ENCODE measurements at places on chromosomes 3 and 15.

GRCh38 chr3:94137377-94137776, 74.5 kb downstream of the NSUN3 start:
- DNase-seq, result no peak

GRCh38 chr3:60309539-60310268, 941.5 kb downstream of the FHIT start:
- DNase-seq, result no peak

- no peak for DNase-seq
These were observed 487.6 kb upstream of the IL12A start for GRCh38 chr3:159501029-159501428.

GRCh38 chr15:63942486-63943365, 103.6 kb downstream of the DAPK2 start:
- no peak for DNase-seq

DNA sequence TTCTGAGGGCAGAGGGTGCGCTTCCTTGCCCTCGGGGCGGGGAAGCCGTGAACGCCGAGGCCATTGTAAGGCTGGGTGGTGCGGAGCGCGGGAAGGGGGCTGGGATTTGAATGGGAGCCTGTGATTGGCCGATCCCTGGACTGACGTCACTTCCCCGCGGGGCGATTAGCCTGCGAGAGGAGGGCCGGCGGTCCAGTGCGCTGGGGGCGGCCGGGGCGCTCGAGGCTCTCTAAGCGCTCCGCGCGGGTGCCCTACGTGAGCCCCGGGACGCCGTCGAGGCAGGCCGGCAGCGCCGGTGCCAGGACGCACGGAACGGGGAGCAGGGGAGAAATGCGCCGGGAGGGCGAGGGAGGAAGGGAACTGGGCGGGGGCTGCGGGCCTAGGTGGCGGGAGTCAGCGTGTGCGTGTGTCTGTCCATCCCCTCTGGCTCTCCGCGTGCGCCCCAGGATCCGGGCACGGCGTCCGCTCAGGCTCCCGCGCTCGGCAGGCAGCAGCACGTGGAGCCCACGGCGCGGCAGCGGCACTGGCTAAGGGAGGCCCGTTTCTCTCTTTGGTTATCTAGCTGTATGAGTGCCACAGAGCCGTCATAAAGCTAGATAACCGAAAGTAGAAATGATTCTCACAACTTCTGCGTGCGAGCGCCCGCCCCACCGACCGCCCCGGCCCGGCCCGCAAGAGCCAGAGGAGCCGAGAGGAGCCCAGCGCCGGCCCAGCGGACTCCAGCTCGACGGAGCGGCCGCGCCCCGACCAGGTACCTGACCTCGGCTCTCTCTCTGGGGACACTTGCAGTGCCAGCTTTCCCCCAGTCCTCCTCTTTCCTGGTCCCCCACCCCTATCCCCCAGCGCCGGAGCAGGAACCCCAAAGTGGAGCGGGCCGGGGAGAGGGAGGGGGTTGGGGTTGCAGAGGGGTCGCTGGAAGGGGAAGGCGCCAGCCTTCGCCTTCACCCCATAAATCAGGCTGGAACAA, 33.1 kb upstream of the POLG start:
- no peak for DNase-seq

DNA sequence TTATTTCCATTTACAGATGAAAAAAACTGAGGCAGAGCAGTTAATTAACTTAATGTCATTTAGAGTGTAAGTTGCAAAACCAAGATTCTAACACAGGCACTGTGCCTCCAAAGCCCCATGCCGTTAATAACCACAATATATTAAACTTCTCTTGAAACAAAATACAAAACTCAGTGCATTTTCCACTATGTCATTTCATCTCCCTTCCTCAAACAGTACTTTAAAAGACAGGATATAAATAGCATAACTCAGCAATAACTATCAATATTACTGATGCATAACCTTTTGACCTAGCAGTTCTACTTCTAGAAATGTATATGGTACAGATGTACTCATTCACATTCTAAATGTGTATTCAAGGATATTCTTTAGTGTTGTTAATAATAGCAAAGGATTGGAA, 5.1 kb upstream of the TASOR start:
- DNase-seq, result no peak

DNA sequence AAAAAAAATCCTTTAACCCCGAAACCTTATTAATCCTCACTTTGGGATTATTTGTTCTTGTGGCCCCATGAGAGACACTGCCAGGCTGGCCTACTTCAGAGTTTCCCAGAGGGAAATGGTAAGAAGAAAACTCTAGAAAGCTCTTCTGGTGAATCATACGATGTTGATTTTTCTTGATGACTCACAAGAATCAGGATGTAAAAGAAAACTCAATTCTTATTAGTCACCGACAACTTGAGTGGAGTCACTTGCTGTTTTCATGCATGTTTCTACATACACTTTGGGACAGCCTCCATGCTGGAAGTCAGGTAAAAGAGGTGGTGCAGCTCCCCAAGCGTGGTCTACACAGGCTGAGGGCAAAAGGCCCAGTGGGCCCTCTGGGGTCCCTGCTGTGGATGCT, 42.8 kb downstream of the MYO5C start:
- no peak for DNase-seq

- no peak for DNase-seq
These were observed 30.5 kb upstream of the GALNT15 start for GRCh38 chr3:16143861-16144447.

DNA sequence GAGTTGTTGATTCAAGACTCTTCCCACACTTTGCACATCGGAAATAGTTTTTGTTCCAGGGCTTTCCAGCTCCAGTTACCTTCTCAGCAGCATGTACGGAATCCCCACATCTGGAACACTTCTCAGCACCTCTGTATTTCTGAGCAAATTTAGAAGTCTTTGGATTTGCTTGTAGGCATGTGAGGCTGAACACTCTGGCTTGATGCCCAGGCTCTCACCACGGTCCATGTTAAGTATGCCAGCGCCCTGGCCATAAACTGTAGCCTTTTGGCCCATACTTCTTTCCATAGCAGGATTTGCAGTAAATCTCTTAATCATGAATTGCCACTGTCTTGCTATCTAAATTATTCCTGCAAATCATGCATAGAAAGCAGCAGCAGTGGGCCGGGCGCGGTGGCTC, 24.4 kb downstream of the ATP2C1 start:
- no peak for DNase-seq

DNA sequence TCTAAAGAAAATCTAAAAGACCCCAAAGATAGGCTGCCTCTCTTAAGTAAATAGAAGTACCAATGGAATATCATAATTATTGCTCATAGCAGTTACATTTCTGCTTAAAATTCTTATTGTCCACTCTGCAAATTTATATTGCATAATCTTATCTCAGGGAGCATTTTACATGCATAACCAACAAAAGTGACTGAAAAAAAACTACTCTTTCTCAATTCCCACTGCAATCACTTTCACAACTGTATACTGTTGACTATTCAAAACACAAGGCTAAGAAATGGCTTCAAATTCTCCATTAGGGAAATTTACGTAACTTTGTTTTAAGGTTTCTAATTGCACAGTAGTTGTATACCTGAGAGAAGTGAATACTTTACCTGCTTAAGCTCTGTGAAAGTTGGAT, 56.3 kb downstream of the HMG20A start:
- no peak for DNase-seq

- DNase-seq, result no peak
These were observed 21.7 kb upstream of the GMNC start for GRCh38 chr3:190883973-190884832.

DNA sequence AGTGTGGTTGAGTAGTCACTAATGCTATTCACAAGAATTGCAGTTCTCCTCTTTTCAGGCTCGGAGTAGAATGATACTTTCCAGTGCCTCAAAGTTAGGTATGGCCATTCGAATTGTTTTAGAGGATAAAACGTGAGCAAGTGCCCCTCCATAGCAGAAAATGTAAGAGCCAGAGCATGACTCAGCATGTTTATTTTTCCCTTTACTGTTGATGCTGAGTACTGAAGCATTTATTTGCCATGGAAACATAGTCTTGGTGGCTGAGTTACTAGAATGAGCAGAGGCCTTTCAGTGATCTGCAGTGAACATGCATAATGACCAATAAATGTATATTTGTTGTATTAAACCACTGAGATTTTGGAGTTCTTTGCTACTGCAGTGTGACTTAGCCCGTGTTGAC, 540.6 kb downstream of the NLGN1 start:
- no peak for DNase-seq

GRCh38 chr3:190378240-190378891, 9.6 kb upstream of the CLDN16 start:
- DNase-seq, result no peak

GRCh38 chr15:78282324-78282723, 17.1 kb downstream of the SKIC8 start:
- DNase-seq, result no peak

GRCh38 chr15:54187325-54187724, 209.1 kb downstream of the UNC13C start:
- DNase-seq, result no peak

DNA sequence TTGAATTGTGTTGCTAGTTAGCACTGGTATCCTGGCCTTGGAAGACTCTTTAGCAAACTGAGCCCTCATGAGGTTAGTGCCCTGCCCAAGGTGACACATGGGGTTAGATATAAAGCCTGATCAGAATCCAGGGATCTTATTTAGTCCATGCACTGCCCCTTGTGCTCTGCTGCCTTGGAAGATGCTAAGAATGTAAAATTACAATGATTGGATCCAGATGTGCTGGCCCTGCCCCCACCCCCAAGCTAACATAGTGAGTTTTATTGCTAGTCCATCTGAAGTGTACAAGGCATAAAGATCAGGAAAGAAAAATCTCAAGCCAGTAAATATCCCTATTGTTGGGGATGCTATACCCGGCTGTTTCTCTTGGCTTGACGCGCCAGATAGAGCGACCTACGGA, 248.1 kb upstream of the C2CD4B start:
- no peak for DNase-seq

DNA sequence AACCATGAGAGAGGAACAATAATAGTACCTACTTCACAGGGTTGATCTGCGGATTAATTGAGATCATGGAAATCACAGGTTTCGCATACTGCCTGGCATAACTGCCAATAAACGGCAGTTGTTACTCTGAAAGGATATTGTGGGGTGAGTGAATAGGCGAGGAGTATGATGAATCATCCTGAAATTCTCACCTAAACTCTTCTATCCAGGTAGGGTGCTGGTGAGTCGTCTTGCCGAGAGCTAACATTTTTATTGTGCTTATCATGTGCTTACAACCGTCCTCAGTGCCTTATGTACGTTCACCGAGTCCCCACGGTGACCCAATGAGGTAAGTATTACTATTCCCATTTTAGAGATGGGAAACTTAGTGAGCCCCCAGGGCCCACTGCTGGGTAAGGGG, 52.4 kb upstream of the SRGAP3 start:
- DNase-seq, result no peak

DNA sequence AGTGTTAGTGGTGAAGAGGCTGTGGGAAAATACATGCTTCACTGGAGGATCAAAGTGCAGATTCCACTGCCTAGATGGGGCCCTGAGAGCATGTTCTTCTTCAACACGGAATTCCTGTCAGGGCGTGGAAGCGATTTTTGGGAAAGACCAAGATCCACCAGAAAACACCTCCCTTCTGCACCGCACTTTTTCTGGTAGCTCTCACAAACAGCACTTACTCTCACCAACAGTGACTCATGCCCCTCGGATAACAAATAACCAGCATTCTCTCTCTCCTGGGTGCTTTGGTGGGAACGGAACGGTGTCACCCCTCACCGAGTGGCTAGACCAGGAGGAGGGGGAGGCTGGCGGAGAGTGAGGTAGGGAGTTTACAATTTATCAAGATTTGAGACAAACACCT, 40.1 kb downstream of the ADAMTSL3 start:
- DNase-seq, result no peak

DNA sequence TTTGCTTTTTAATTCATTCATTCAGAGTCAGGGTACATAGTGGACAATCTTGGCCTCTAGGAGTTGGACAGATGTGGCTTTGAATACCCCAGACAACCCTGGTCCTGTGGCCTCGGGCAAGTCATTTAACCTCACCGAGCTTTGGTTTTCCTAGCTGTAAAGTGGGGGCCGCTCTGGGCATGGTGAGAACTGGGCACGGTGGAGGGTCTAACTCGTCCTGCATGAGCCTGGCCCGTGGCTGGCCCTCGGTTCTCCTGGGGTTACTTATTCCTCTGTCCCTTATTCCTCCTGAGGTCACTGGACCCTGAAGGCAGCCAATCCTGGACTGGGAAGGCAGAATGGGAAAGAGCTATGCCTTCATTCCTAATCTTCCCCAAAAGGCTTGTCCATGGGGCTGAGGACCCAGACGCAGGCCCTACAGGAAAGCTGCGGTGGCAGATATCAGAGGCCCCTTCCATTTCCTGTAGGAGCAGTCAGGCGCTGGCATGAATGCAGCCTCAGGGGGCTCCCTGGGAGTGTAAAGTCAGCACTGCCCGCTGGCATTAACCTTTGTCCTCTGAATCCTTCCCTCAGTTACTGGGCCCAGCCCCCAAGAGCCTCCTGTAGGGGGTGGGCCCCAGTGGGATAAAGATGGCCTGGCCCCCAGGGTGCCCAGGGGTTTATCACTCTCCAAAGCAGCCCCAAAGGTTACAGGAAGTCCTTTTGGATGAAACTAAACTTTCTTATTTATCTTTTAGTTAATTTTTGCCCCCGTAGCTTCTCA, 17.9 kb upstream of the SEC13 start:
- DNase-seq, result no peak

DNA sequence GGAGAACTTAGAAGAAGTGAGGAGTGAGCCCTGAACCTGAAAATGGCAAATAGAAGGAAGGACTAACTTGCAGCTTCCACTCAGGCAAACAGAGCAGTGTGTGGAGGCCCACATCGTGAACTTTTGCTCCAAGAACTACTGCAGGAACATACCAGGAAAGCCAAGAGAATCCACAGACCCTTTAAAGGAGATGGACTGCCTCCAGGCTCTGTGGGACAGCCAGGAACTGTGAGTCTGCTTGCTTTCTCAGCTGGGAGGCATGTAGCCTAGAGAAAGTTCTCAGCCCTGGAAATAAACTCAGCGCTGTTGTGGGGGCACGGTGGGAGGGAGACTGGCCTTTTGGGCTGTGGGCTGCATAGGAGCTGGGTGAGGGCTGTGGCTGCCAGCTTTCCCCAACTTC, 93.0 kb downstream of the SNRK start:
- DNase-seq, result no peak

DNA sequence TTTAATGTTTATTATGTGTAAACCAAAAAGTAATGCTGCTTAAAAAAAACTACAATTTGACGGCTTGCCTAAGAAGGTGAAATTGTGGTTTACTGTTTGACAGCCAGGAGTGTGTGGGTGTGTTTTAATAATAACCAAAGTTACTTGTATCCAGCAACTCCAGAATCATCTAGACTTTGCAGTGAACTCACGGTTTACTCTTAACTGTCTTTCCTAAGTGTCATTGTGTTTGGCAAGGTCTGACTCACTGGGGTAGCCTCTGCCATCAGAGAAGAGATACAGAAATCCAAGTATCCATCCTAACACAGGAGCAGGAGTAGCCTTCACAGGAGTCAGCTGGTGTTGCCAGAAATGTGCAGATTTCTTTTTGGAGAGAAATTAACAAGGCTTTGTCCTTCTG, 151.1 kb downstream of the CTNNB1 start:
- DNase-seq, result no peak

- DNase-seq, result no peak
These were observed 1374.2 kb upstream of the ALCAM start for GRCh38 chr3:103992469-103992868.

DNA sequence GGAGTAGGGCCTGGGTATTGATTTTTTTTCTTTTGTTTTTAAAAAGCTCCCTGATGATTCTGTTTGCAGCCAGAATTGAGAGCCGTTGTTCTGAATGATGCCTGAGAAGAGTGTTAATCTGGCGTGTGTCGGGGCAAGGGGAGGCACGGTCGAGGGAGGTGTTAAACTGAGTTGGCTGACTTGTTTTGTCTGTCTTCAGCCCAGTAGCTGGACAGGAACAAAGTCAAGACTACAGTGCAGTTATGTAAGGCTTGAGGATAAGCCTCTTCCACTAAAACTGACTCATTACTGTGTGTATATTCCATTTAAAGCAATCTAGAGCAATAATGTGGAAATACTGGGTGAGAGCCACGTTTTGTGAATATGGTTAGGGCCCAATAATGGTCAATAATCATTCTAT, 119.0 kb upstream of the DLG1 start:
- no peak for DNase-seq

Data from stimulated activated CD8-positive, alpha-beta memory T cell treated with anti-CD3 and anti-CD28 coated beads, Interleukin-4, amount 100 ng/mL, for 4 hours (primary cell).